ENCODE measurements at places on chromosomes 7 and 10.

DNA sequence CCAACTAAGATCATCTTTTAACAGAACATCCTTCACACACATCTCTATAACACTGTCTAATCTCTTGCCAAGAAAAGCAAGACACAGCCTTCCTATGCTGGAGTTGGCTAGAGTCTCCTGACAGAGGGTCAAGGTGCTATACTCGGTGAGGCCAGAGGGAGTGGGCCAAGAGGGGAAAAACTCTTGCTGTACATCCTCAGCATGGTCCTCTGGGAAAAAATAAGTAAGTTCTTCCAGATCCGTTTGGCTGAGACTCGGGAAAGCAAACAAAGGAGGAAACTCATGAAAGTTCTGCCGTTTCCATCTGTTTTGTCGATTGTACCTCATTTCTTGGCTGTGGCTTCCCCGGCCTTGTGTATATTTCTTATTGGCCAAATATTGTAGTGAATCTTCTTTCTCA, 33.9 kb downstream of the VWDE start:
- DNase-seq, result no peak

GRCh38 chr10:116444527-116445142, 17.0 kb downstream of the PNLIPRP3 start:
- no peak for DNase-seq

DNA sequence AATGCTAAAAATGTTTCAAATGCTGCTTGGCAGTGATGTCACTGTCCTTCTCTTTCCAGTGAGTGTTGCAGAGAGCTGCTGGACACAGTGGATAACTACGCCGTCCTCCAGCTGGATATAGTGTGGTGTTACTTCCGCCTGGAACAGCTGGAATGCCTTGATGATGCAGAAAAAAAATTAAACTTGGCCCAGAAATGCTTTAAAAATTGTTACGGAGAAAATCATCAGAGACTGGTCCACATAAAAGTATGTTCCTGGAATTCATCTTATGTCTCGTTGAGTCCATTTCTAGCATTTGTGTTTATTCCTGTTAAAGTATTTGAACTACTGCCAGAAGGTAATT, 25.2 kb downstream of the NUB1 start:
- no peak for DNase-seq

- no peak for DNase-seq
These were observed 5.5 kb downstream of the PTPRN2 start for GRCh38 chr7:158582089-158582456.

DNA sequence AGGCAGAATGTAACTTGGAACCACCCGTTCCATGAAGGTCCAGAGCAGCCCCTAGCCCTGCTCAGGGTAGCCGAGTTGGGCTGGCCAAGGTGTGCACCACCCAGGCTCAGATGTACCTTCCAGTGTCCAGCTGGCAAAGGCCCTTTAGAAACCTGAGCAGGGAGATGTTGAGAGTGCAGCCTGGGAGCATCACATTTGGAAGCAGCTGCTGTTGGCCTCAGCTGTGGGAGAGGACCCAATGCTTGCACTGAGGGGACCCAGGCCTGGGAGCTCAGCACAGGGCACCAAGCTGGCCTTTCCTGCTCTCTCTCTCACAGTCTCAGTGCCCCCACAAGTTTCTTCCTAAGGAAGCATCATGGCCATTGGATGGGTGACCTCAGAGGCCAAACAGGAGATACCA, 33.5 kb downstream of the ANXA8 start:
- DNase-seq, result no peak

DNA sequence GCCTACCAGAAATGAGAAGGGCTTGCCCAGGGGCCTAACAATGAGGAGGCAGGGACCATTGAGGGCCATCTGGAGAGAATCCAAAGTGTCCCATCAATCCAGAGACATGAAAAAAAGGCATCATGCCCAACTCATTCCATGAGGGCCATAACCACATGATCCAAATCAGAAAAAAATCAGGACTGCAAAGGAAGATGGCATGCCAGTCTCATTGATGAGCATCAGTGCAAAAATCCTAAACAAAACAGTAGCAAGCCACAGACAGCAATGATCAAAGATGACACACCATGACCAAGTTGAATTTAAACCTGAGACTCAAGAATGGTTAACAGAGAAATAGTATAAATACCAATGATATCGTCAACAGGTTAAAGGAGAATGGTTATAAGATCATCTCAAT, 7.0 kb upstream of the CYP3A4 start:
- DNase-seq, result no peak

GRCh38 chr7:142313528-142313927, 55.7 kb upstream of the PRSS58 start:
- DNase-seq, result no peak

- DNase-seq, result no peak
These were observed 2.8 kb upstream of the EZH2 start for GRCh38 chr7:148886844-148887243.

GRCh38 chr7:44703921-44704320, 44.7 kb upstream of the ZMIZ2 start:
- DNase-seq, result no peak

- no peak for DNase-seq
These were observed 136.7 kb downstream of the NEURL1 start for GRCh38 chr10:103630156-103630555.

DNA sequence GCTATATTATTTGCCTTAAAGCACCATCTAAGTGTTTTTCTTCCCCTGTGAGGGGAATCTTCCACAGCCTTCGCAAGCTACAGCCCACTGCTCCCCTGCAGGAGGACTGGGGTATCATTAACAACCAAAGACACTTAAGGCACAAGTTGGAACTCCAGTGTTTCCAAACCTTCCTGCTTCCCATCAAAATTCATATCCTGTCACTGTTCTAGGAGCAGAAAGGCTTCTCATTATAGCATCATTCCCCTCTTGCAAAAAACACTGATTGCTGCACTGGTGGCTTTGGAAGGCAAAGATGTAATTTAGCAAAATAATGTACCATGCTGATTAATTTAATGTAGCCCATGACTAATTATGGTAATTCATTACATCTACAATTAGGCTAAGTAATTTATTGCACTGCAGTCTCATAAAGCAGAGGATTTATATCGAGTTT, 207.2 kb downstream of the SKAP2 start:
- no peak for DNase-seq

- DNase-seq, result no peak
These were observed 83.0 kb upstream of the DNAJB6 start for GRCh38 chr7:157253850-157254249.

GRCh38 chr7:145986248-145986874, 130.2 kb upstream of the CNTNAP2 start:
- DNase-seq, result no peak
